ENCODE measurements at places on chromosomes 12 and 14.

DNA sequence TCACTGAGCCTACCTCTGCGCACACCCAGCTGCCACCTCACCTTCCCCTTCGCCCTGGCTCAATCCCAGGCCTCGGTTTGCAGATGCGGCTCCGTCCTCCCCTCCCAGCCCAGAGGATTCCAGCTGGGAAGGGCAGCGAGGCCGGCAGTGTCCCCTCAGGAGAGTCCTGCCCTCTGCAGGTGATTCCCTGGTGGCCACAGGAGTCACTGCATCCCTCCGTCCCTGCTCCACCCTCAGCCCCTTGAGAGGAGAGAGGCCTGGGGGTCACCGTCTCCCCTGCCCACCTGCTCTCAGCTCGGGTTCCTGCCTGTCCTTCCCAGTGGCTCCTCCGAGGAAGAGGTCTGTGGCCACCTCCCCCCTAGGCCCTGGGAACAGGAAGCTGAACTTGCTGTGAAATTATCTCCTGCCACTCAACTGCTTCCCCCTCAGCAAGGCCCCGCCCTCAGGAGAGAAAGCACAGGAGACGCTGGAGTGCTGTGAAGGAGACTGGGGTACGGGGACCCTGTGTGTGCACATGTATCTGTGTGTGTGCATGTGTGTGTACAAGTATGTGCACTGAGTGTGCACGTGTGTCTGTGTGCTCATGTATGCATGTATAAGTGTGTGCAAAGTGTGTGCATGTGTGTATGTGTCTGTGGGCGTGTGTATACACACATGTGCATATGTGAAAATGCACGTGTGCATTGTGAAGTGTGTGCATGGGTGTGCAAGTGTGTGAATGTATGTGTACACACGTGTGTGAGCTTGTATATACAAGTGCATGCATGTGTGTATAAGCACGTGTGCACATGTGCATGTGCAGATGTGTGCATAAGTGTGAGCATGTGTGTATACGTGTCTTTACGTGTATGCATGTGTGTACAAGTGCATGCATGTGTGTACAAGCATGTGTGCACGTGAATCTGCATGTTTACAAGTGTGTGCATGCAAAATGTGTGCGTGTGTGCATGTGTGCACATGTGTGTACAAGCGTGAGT, 13.2 kb upstream of the GALNT9 start:
- no peak for DNase-seq
- no peak overlapping the region for H3K4me3 ChIP-seq
- H3K27me3 ChIP-seq, result peaks cover 1% of the 10 kb centered on the region

DNA sequence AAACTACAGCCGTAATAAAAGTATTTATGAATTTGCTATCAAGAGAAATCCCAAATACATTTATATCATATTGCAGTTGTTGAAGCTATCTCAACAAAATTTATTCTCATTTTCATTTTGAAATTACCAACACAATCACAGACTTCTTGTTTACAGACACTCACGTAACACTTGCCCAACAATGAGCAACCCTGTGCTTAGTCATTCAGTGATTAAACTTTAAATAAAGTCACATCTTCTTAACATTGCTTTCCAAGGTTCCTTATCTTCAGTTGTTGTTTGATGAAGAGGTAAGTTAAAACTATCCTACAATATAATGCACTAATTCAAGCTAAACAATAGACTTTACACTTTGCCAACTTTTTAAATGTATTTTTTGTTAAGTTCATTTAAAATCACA, 601.8 kb downstream of the SLC16A7 start:
- H3K27me3 ChIP-seq, result no peaks in the 10 kb centered on the region
- DNase-seq, result no peak
- H3K36me3 ChIP-seq, result no peaks in the 10 kb centered on the region
- H3K27ac ChIP-seq, result no peak overlapping the region
- no peaks in the 10 kb centered on the region for H3K4me1 ChIP-seq
- no peak overlapping the region for H3K4me3 ChIP-seq

DNA sequence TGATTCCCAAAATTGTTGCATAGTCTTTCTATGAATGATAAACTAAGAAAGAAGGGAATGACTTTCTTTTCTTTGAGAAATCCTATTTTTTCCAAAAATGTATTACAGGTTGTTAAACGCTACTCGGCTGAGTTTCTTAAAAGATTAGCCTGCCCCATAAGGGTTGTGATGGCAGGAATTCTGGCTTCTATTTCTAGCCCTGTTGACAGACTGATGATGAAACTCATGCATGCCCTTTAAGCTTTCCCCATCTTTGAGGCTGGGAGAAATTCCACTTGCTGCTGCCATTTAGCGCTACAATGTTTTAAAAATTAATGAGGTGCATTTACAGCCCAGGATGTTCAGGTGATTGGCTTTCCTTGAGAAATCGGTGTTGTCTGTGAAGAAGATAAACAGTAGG, 33.2 kb upstream of the RASSF3 start:
- H3K4me3 ChIP-seq, result no peak overlapping the region
- H3K36me3 ChIP-seq, result peaks cover under 1% of the 10 kb centered on the region
- H3K27me3 ChIP-seq, result peaks cover 3% of the 10 kb centered on the region
- no peaks in the 10 kb centered on the region for H3K4me1 ChIP-seq
- no peak overlapping the region for H3K27ac ChIP-seq
- DNase-seq, result no peak

- H3K36me3 ChIP-seq, result no peaks in the 10 kb centered on the region
- no peaks in the 10 kb centered on the region for H3K4me1 ChIP-seq
- H3K27me3 ChIP-seq, result peaks cover 6% of the 10 kb centered on the region
- H3K27ac ChIP-seq, result no peak overlapping the region
Observed at GRCh38 chr14:36099619-36100018, 76.9 kb downstream of the PTCSC3 start.

DNA sequence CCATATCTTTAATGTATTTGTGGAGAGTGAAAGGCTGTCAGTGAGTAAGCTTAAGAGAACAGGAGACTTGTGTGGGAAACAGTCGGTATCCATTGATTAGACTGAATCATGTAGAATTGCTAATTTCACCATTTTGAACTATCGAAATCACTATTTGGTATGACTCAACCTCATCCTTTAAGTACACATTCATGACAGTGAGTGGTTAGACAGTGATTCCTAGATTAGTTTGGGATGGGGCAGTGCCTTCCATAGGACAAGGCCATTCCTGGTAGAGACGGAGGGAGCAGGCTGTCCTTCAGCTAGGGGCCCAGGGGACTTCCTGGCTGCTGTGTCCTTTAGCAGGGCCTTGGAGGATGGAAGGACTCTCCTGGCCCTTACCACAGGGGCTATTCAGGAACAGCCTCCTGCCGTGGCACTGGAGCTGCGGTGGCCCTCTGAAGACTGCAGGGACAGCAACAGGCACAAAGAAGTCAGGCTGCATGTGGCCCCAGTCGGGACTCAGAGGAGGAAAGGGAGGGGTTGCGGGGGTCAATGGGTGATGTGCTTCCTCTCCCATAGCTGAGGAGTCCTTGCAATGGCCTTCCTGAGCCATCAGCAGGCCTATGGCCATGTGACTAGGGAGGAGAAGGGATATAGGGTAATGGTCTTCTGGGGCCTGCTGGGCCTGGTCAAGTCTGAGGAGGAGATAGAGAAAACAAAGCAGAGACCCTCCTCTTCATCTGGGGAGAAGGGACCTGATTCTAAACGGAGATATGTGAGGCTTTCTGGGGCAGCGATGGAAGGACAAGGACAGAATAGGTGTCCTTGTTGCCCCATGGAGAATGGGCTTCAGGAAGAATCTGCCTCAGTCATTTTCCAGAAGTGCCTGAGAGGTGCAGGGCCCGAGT, 11.2 kb downstream of the SERPINA1 start:
- H3K4me1 ChIP-seq, result no peaks in the 10 kb centered on the region
- no peak overlapping the region for H3K4me3 ChIP-seq
- peaks cover 5% of the 10 kb centered on the region for H3K27me3 ChIP-seq
- no peak for DNase-seq
- H3K36me3 ChIP-seq, result no peaks in the 10 kb centered on the region
- no peak overlapping the region for H3K27ac ChIP-seq

DNA sequence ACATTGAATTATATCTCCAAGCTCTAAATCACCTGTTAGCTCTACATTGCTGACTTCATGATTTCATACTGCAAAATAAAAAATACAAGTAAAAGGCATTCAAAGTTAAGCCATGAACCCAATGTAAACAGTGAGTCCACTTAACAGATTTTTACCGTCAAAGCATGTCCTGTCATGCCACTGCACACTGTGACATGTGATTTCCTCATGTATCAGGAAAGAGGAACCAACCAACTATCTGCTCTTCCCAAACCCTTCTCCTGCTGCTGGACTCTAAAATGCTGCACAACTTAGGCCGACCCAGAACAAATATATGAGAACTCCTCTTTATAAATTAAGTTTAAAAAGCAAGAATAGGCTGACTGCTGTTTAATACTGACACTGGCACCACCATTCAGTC, 37.5 kb downstream of the TM7SF3 start:
- H3K27ac ChIP-seq, result peak overlapping the region; percentile 41
- H3K36me3 ChIP-seq, result peaks cover 23% of the 10 kb centered on the region
- no peaks in the 10 kb centered on the region for H3K27me3 ChIP-seq
- H3K4me1 ChIP-seq, result peaks cover 8% of the 10 kb centered on the region

- H3K27ac ChIP-seq, result no peak overlapping the region
- no peaks in the 10 kb centered on the region for H3K27me3 ChIP-seq
- no peaks in the 10 kb centered on the region for H3K36me3 ChIP-seq
- no peak overlapping the region for H3K4me3 ChIP-seq
- no peak for DNase-seq
- no peaks in the 10 kb centered on the region for H3K4me1 ChIP-seq
Observed at GRCh38 chr14:85333313-85333712, 196.6 kb upstream of the FLRT2 start.

GRCh38 chr12:69984241-69984640, 159.2 kb downstream of the MYRFL start:
- H3K36me3 ChIP-seq, result no peaks in the 10 kb centered on the region
- no peaks in the 10 kb centered on the region for H3K4me1 ChIP-seq
- peaks cover 3% of the 10 kb centered on the region for H3K27me3 ChIP-seq
- H3K27ac ChIP-seq, result no peak overlapping the region
- DNase-seq, result no peak
- H3K4me3 ChIP-seq, result no peak overlapping the region

GRCh38 chr12:98162906-98163678, 352.3 kb upstream of the TMPO start:
- H3K27me3 ChIP-seq, result peaks cover 2% of the 10 kb centered on the region
- H3K4me1 ChIP-seq, result no peaks in the 10 kb centered on the region
- H3K36me3 ChIP-seq, result no peaks in the 10 kb centered on the region
- no peak for DNase-seq
- no peak overlapping the region for H3K4me3 ChIP-seq

DNA sequence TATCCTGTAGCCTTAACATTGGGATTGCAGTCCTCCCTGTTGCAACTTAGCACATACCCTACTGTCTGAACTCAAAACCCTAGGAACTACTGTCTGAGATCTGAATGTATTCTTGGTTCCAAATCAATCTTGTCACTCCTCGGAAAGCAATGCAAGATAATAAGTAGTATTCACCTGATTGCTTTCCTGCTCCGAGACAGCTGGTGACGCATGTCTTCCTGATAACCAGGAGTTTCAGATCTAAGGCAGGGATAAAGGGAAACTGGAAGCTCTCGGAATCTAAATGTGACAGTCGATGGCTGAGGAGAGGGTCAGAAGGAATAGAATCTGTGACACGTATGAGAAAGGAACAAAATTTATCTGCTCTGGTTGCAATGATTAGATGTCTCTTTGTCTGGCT, 67.6 kb downstream of the RMST start:
- H3K4me3 ChIP-seq, result no peak overlapping the region
- no peaks in the 10 kb centered on the region for H3K36me3 ChIP-seq
- H3K4me1 ChIP-seq, result no peaks in the 10 kb centered on the region

GRCh38 chr14:90781876-90782275, 34.4 kb downstream of the TTC7B start:
- no peak overlapping the region for H3K27ac ChIP-seq
- H3K36me3 ChIP-seq, result no peaks in the 10 kb centered on the region
- no peaks in the 10 kb centered on the region for H3K27me3 ChIP-seq
- no peak for DNase-seq

DNA sequence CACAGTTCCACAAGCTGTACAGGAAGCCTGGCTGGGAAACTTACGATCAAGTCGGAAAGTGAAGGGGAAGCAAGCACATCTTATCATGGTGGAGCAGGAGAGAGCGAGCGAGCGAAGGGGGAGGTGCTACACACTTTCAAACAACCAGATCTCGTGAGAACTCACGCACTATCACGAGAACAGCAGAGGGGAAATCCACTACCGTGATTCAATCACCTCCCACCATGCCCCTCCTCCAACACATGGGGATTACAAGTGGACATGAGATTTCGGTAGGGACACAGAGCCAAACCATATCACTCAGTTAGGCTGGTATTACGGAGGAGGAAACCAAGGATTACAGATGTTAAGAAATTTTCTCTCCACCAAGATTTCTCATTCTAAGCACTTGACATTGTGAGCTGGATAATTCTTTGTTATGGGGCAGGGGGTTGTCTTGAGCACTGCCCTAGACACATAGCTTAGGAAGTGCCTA, 262.0 kb upstream of the G2E3 start:
- peaks cover 2% of the 10 kb centered on the region for H3K27me3 ChIP-seq
- H3K4me3 ChIP-seq, result peak overlapping the region; percentile 6
- H3K27ac ChIP-seq, result no peak overlapping the region
- DNase-seq, result no peak

- peaks cover 13% of the 10 kb centered on the region for H3K27me3 ChIP-seq
- no peak overlapping the region for H3K4me3 ChIP-seq
- no peak overlapping the region for H3K27ac ChIP-seq
- H3K36me3 ChIP-seq, result no peaks in the 10 kb centered on the region
- no peak for DNase-seq
Observed at GRCh38 chr14:70045844-70046535, 142.8 kb downstream of the SLC8A3 start.

DNA sequence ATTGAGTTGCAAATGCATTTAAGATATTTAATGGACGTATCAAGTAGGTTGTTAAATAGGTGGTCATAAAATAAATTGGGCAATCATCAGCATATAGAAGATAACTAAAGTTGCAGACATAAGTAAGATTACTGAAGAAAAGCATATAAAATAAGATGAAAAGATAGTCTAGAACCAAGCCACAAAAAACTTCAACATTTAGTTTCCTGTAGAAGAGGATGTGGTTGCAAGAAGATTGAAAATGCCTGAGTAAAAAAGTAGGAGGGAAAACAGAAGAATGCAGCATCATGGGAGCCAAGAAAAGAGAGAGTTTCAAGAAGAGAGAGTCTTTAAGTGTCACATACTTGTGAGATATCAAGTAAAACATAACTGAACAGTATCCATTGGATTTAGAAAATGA, 17.6 kb upstream of the SLC16A7 start:
- no peak for DNase-seq
- no peak overlapping the region for H3K4me3 ChIP-seq
- no peaks in the 10 kb centered on the region for H3K27me3 ChIP-seq
- H3K4me1 ChIP-seq, result no peaks in the 10 kb centered on the region
- H3K36me3 ChIP-seq, result no peaks in the 10 kb centered on the region
- H3K27ac ChIP-seq, result no peak overlapping the region

GRCh38 chr12:8821591-8821990, 830 bp upstream of the A2ML1 start:
- H3K4me3 ChIP-seq, result no peak overlapping the region
- no peaks in the 10 kb centered on the region for H3K4me1 ChIP-seq
- H3K27ac ChIP-seq, result no peak overlapping the region
- peaks cover 3% of the 10 kb centered on the region for H3K27me3 ChIP-seq
- DNase-seq, result no peak

Data from memory B cell (primary cell).